ENCODE measurements at places on chromosomes 13 and 19. TPM values are rescaled to one million over a fixed set of nuclear protein-coding genes. Genes with fewer than 3 reads are reported as not detected.

GRCh38 chr19:32498648-32499200 is 82.3 kb upstream of the PDCD5 start:
- no peaks in the 10 kb centered on the region for H3K27me3 ChIP-seq
- no peak overlapping the region for H3K4me3 ChIP-seq
- H3K4me1 ChIP-seq = no peaks in the 10 kb centered on the region
- H3K36me3 ChIP-seq = no peaks in the 10 kb centered on the region
- no peak for DNase-seq

- H3K27ac ChIP-seq = peak overlapping the region; percentile 95
- H3K4me1 ChIP-seq = peaks cover 56% of the 10 kb centered on the region
- H3K27me3 ChIP-seq = no peaks in the 10 kb centered on the region
Observed at GRCh38 chr19:2035590-2035991, 15.5 kb downstream of the MKNK2 start.

DNA sequence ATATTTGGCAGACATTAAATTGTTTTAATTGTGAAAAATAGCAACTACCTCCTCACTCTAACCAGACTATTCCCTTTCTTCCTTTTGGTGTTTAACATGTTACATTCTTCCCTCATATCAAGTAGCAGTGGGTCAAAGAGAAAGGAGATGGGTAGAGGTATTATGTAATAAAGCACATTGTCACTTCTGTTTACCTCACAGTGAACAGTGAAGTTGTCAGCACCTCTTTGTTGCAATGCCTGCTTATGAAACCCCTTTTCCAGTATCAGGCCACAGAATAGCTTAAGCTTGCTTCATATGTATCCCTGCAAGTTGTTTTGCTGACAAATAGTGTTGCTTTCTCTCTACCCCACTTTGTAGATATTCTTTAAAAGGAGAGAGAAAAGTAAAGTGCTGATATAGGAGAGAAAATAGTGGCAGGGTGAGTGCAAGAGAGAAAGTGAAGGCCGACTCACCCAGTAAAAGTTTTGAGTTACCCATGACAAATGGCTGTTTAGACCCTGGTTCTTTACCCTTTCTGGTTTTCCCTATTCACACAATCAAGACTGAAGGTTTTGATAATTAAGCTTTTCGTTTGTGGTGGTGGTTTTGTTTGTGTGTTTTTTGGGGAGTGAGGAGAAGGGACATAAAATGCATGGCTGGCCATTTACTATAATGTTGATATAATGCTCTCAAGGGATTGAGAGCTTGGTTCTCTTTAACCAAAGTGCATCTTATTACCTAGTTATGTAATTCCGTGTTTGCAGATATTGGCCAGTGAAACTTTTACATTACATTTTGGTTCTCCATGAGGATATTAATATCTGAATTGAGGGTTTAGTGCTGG is 3.7 kb downstream of the ITM2B start:
- no peak for DNase-seq
- peaks cover 71% of the 10 kb centered on the region for H3K4me1 ChIP-seq
- peak overlapping the region; percentile 100 for H3K27ac ChIP-seq
- peak overlapping the region; percentile 82 for H3K4me3 ChIP-seq
- peaks cover 8% of the 10 kb centered on the region for H3K36me3 ChIP-seq

GRCh38 chr19:50564229-50565105 is 3.8 kb downstream of the LRRC4B start:
- no peaks in the 10 kb centered on the region for H3K36me3 ChIP-seq
- H3K4me3 ChIP-seq = no peak overlapping the region

- H3K27me3 ChIP-seq = no peaks in the 10 kb centered on the region
- H3K27ac ChIP-seq = no peak overlapping the region
- H3K4me3 ChIP-seq = no peak overlapping the region
- H3K4me1 ChIP-seq = no peaks in the 10 kb centered on the region
- H3K36me3 ChIP-seq = no peaks in the 10 kb centered on the region
- no peak for DNase-seq
Observed at GRCh38 chr13:85833921-85834320, 34.7 kb upstream of the SLITRK6 start.

The IL11 gene
- not detected for total RNA-seq

The GJB6 gene
- not detected for total RNA-seq

DNA sequence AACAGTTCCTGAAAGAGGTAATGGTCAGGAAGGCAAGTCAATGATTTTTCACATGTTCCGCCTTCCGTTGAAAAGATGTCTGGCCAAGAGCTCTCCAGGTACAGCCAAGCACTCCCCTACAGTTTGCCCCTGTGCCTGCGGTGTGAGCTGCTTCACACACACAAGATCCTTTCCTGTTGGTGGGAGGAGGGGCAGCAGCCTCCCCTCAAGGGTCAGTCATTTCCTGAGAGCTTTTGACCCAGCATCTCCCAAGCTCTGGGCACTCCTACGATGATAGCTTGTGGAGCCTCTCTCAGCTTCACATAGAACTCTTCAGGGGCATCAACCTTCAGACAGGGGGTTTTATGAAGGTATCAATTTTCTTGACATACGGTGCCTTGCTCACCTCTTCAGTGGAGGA is 86.9 kb downstream of the DOCK9 start:
- no peak overlapping the region for H3K27ac ChIP-seq
- H3K4me3 ChIP-seq = no peak overlapping the region

The SLC7A10 gene
- total RNA-seq = not detected

The TEX29 gene
- total RNA-seq = not detected

DNA sequence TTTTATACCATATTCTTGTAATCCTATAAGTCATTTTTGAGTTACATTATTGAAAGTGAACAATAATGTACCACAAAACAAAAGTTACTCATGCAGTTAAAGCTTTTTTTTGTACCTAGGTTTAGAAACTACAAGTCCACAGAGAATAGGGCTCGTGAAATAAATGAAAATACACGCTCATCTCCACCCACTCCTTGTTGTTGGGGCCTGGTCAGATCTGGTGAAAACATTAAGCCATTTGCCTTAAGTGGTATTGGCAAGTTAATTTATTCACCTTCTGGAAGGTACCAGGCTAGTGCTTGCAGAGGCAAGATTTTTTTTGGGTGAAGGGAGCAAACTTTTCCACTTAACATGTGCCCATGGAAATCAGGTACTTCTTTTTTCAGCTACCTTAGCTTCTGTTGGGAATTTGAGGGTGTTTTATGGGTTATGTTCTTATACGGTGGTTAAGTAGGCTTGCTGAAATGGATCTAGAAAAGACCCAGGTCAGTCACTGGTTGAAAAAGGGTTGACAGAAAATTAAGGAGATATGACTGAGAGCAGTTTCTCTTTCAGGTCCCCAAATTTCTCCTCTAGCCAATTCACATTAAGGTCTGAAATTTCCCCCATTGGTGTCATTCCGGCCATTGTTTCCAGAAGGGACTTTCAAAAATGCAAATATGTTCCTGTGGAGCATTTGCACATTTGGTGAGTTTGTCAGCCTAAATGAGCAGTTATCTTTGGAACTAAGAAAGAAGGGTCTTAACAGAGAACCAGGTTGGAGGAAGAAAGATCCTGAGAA is 143.3 kb downstream of the KCNRG start:
- H3K27ac ChIP-seq = no peak overlapping the region
- no peaks in the 10 kb centered on the region for H3K36me3 ChIP-seq
- H3K27me3 ChIP-seq = no peaks in the 10 kb centered on the region
- H3K4me1 ChIP-seq = no peaks in the 10 kb centered on the region
- H3K4me3 ChIP-seq = no peak overlapping the region
- DNase-seq = no peak

The LGALS7B gene
- not detected for total RNA-seq

The ARRDC5 gene
- total RNA-seq = not detected

- no peak overlapping the region for H3K4me3 ChIP-seq
- H3K36me3 ChIP-seq = no peaks in the 10 kb centered on the region
- H3K4me1 ChIP-seq = no peaks in the 10 kb centered on the region
- H3K27me3 ChIP-seq = no peaks in the 10 kb centered on the region
Observed at GRCh38 chr13:91232716-91233115, 114.8 kb upstream of the MIR17HG start.
